ENCODE measurements at places on chromosomes 16 and 17.
A peak's percentile ranks its signal among the peaks of the same experiment; 100 is the strongest.

DNA sequence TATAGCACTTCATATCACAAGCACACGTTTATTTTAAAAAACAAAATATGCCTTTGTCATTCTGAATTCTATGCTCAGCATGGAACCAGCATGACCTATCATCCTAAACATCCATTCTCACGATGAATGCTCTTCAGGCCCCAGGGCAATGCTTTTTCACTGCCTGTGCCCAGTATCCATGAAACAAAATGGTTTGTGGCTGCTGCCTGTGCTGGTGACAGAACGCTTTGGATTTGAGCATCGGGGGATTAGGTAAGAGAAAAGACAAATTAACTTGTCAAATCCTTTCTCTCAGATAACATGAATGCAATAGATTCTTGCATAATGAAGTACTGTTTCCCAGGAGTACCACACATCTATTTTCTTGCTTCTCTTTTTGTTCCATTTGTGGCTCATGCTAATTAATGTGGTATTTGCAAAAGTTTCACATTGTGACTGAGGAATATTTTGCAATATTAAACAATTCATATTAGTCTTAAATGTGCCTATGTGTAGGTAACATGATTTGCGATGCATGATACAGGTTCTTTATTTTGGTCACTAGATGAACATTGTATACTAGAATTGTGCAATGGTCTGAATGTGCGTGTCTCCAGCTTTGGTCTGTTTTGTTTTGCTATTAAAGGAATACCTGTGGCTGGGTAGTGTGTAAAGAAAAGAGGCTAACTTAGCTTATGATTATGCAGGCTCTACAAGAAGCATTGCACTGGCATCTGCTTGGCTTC, 25.8 kb upstream of the SRSF1 start:
- DNase-seq: no peak

GRCh38 chr16:68077866-68078700, 7.1 kb upstream of the NFATC3 start:
- no peak for DNase-seq

DNA sequence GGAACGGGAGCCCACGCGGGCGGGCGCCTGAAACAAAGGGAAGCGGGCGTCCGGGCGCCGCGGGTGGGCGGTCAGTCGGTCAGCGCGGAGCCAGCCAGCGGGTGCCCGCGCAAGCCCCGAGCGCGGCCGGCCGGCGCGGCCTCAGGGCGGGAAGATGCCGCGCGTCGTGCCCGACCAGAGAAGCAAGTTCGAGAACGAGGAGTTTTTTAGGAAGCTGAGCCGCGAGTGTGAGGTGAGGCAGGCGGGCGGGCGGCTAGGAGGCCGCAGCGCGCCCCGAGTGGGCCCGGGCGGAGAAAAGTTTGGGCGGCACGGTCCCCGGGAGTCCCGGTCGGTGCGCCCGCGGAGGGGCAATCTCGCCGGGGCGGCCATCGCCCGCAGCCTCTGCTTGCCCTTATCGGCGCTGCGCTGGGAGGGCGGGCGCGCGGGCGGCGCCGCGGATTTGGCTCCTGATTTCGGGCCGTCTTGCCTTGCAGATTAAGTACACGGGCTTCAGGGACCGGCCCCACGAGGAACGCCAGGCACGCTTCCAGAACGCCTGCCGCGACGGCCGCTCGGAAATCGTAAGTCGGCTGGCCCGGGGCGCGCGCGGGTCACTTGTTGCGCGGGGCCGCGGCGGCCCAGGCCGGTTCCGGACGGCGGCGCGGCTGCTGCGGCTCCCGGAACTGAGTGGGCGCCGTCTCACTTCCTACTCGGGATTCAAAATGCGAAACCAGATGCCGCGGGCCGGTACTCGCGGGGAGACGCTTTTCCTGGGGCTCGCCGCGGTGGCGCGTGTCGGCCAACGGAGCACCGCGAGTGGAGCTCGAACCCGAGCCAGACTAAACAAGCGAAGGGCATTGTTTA, 526 bp downstream of the CBFB start:
- no peak for DNase-seq

DNA sequence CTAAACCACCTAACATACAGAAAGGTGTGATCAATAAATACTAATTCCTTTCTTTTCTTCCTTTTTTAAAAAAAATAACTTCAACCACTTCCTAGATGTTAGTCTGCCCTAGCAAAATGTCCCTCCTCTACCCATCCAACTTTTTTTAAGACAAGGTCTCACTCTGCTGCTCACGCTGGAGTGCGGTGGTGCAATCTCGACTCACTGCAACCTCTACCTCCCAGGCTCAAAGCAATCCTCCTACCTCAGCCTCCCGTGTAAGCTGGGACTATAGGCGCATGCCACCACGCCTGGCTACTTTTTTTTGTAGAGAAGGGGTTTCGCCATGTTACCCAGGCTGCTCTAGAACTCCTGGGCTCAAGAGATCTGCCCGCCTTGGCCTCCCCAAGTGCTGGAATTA, 33.1 kb downstream of the KANSL1 start:
- DNase-seq: no peak

DNA sequence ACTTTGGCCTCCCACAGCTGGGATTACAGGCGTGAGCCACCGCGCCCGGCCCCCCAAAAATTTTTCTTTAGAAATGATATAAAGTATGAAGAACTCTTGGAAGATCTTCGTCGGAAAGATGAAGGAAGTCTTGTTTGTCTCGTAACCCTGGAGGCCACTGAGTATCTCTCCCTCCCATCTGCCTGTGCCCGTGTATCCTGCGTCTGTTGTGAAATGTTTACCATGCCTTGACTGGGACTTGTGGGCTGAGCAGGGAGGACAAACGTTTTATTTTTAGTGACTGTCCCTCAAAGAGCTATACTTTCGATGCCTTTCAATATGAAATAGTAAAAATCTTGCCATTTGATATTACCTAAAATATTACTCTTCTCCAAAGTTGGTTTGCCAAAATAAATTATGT, 121.2 kb downstream of the RPTOR start:
- DNase-seq: no peak

DNA sequence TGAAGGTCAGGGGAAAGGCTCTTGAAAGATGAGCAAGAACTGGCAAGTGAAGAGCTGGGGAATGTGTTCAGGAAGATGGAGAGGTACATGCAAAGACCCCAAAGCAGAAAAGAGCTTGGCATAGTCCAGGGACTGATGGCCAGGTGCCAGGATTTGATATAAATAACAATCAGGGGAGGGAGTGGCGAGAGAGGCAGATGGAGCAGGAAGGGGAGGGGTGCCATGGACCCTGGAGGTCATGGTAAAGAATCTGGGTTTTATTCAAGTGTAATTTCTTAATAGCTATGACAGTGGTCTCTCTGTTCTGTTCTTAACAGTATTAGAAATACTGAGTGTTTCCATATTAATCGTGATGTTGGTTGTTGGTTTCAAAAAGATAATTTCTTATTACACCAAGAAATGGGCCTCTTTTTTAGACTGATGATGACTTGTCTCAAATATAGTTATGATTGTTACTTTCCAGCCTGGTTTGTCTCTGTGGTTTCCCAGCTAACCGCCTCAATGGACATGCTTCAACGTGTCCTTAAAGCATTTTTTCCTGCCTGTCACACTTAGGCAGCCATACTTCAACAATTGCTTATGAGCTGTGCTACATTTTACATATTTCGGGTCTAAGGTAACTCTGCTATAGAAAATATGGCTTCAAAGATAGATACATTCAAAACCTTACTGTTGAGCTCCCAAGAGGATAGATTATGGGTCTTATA, 49.4 kb downstream of the MYH10 start:
- no peak for DNase-seq

DNA sequence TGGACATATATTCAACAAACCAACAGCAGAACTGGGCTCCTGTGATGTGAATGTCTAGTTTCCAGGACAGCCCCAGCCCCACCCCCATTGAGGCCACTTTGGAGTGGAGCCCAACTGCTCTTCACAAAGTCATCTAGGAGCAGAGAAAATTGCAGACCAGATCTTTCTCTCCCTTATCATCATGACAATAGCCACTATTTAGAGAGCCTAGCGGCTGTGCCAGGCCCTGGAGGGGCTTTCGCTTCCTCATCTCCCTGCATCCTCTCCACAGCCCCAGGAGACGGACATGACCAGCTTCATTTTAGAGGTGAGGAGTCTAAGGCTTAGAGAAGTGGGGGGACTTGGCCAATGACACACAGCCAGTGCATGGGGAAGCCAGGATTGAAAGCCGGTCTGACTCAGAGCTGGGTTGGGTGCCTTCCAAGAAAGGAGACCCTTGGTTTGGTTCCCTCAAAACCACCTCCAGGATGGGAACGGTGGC, 1.4 kb downstream of the PRSS8 start:
- DNase-seq: no peak

- DNase-seq: no peak
Observed at GRCh38 chr16:19710191-19710908, 7.7 kb downstream of the KNOP1 start.

DNA sequence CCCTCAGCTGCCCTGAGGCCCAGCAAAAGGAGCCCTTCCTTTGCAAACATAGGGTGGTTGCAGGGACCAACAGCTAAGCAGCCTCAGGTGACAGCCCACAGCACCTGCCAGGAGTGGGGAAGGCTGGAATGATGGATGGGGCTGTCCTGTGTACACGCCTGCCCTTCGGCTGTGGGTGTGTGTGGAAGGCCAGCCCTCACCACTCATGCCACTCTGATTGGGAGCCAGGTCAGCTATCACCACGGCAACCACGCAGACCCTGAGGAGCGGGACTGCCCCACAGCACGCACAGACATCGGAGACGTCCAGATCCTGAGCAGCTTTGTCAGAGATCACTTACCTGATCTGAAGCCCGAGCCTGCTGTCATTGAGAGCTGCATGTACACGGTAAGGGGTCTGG, 11.9 kb downstream of the PIPOX start:
- no peak for DNase-seq

DNA sequence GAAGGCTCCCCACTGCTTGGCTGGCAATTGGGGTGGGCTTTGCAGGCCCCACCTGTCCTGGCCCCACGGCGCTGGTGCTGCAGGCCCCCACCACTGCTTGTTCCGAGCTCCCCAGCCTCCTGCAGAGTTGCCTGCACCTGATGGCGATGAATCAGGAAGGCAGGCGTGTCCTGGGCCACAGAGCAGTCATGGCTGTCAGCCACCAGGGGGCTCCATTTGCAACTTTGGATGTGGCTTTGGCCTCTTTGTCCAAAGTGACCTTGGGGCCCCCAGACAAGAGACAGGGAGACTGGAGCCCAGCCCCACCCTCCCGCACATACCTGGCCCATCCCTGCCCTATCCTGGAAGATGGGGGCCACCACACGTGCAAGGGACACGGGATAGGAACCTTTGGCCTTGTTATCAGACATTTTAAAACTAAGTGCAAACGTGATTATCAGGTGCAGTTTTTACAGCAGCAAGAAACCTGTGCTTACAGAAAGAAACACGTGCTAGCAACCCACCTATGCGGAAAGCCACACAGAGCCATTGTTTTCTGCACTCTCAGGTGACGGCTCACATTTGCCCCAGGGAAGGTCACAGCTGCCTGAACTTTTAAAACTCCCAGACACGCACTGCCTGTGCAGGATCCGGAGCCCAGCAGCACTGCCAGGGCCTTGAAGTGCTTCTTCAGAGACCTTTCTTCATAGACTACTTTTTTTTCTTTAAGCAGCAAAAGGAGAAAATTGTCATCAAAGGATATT, at the start of gene DNASE1:
Gene DNASE1, plus strand, starts transcription at position 443 of the 743 bp plus-strand sequence. CDS start 683 bp downstream, outside the sequence.
- peak; percentile 22 for DNase-seq

DNA sequence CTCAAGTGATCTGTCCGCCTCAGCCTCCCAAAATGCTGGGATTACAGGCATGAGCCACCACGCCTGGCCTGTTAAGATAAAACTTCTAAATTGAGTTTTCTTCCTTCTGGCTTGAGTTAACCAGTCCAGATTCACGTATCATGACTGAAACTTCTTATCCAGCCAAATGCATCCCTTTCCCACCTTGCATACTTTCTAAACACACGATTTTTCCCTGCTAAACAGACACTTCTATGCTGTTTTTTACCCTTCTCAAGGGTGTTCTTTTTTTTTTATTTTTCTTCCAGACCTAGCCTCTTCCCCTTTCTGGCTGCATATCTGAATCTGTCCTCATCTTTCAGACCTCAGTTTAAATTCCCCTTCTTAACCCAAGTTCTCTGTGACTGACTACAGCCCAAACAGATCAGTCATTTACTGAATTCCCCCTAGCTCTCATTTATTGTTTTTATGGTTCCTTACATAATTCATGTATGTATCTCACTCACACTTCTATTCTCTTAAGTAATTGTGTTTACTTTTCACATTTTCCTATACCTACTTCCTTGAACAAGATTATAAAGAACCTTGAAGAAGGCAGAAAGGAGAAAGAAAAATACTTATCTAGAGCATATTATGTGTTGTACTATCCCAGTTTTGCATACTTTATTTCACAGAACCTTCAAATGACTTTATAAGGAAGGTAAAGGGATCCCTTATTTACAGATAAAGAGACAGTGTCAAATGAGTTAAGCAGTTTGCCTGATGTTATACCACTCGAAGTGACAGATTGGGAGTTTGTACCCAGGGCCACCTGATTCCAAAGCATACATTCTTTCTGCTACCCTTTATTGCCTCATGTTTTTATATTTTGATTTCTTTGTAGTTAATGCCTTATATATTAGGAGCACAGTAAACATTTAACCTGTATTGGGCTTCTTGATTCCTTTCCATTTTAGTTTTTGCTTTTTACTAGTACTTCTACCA, 5.2 kb downstream of the EVI2B start:
- DNase-seq: no peak

DNA sequence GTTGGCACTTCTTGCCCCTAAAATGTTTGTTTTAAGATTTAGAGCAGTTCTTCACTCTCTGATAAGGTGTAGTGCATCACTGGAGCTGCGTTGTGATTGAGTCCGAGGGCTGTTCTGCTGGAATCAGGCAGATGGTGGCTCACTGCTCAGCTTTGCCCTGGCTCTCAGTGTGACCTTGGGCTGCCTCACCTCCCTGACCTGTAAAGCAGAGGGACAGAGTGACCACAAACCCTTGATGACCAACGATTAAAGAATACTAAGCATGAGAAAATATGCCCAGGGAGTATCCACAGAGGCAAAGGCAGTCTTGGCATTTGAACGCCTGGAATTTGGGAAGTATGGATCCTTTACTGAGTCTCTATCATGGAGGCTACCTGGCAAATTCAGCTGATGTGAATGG, 18.1 kb downstream of the CMIP start:
- DNase-seq: no peak

- no peak for DNase-seq
Observed at GRCh38 chr16:30644334-30644830, 6.4 kb upstream of the PRR14 start.

DNA sequence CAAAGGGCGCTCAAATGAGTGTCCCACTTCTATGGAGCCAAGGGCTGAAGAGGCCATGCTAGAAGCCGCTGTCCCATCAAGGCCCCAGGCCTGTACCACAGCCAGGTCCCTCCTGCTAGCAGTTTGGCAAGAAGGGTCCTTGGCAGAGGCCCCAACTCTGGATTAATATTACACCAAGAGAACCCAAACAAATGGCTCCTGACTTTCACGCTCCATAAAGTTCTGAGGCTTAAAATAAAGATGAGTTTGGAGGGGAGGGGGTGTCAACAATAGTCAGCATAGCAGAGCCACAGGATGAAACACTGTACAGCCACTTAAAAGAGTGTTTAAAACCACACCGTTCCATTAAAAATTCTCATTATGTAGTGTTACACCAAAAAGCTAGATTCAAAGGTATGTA, 30.5 kb downstream of the CUEDC1 start:
- DNase-seq: no peak

- no peak for DNase-seq
Observed at GRCh38 chr16:24135624-24136565, 120.2 kb upstream of the CACNG3 start.
